ENCODE measurements at places on chromosomes 2 and 18. TPM values are rescaled to one million over a fixed set of nuclear protein-coding genes. Genes with fewer than 3 reads are reported as not detected.
A peak's percentile ranks its signal among the peaks of the same experiment; 100 is the strongest.

GRCh38 chr2:174794851-174795374 lies 30.6 kb upstream of the CHRNA1 start:
- no peak for DNase-seq
- H3K36me3 ChIP-seq, result peaks cover 7% of the 10 kb centered on the region
- no peaks in the 10 kb centered on the region for H3K27me3 ChIP-seq
- H3K4me3 ChIP-seq, result no peak overlapping the region
- no peaks in the 10 kb centered on the region for H3K4me1 ChIP-seq

DNA sequence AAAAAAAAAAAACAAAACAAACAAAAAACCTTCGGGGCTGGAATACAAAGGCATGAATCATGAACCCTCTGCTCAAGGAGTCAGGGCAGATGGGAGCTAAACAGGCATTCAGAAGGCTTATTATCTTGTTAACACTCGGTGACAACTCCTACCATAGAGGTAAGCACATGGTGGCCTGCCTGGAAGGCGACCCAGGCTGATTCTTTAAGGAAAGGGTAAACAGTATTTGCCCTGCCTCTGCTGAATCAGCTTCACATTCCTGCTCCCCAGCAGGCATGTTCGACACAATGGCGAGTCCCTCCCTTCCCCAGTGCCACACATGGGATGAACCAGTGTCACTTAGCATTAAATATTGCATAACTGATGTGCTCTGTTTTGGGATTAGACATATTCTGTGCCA lies 191.9 kb downstream of the ARL4C start:
- no peak overlapping the region for H3K4me3 ChIP-seq
- H3K27me3 ChIP-seq, result no peaks in the 10 kb centered on the region
- no peak overlapping the region for H3K27ac ChIP-seq
- H3K36me3 ChIP-seq, result no peaks in the 10 kb centered on the region
- no peak for DNase-seq
- peaks cover 12% of the 10 kb centered on the region for H3K4me1 ChIP-seq

SIX2 gene
- polyA plus RNA-seq, result 7.5 TPM

GRCh38 chr18:58032233-58032632 lies 11.8 kb upstream of the NEDD4L start:
- no peaks in the 10 kb centered on the region for H3K36me3 ChIP-seq
- no peak overlapping the region for H3K4me3 ChIP-seq
- H3K27ac ChIP-seq, result no peak overlapping the region

- no peaks in the 10 kb centered on the region for H3K4me1 ChIP-seq
- no peak overlapping the region for H3K27ac ChIP-seq
Measured at GRCh38 chr2:20781656-20782265, 41.1 kb downstream of the LDAH start.

SATB2 gene
- 1.2 TPM for polyA plus RNA-seq

- H3K36me3 ChIP-seq, result no peaks in the 10 kb centered on the region
- H3K27ac ChIP-seq, result no peak overlapping the region
- H3K4me3 ChIP-seq, result no peak overlapping the region
- H3K27me3 ChIP-seq, result no peaks in the 10 kb centered on the region
- DNase-seq, result no peak
- H3K4me1 ChIP-seq, result no peaks in the 10 kb centered on the region
Measured at GRCh38 chr2:199749571-199749970, 101.4 kb downstream of the FTCDNL1 start.

GRCh38 chr2:47256416-47257087 lies 101.4 kb upstream of the STPG4 start:
- no peak overlapping the region for H3K4me3 ChIP-seq
- no peaks in the 10 kb centered on the region for H3K36me3 ChIP-seq
- no peaks in the 10 kb centered on the region for H3K27me3 ChIP-seq
- DNase-seq, result no peak
- no peak overlapping the region for H3K27ac ChIP-seq

COL4A3 gene
- polyA plus RNA-seq, result 1.2 TPM

DNA sequence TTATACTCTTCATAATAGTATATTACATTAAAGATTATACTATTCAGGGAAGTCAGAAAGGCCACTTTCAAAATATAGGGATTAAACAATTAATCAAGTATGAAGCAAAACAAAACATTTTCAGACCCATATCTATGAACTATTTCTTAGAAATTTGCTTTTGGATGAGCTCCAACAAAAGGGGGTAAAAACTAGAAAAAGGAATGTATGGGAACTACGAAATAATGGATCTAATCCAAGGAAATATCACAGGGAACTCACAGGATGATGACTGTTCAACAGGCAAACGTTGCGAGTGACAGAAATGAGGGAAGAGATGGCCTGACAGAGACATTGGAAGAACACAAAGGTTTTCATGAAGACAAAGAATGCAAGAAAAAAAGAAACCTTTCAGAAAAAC lies 27.9 kb downstream of the G6PC2 start:
- DNase-seq, result no peak
- no peaks in the 10 kb centered on the region for H3K27me3 ChIP-seq
- H3K36me3 ChIP-seq, result no peaks in the 10 kb centered on the region
- H3K4me3 ChIP-seq, result no peak overlapping the region

GRCh38 chr18:72502671-72503431 lies 41.3 kb downstream of the CBLN2 start:
- no peak for DNase-seq
- H3K27ac ChIP-seq, result no peak overlapping the region
- no peaks in the 10 kb centered on the region for H3K36me3 ChIP-seq
- H3K4me3 ChIP-seq, result no peak overlapping the region

- no peak overlapping the region for H3K4me3 ChIP-seq
- no peaks in the 10 kb centered on the region for H3K36me3 ChIP-seq
- no peak overlapping the region for H3K27ac ChIP-seq
- peaks cover 71% of the 10 kb centered on the region for H3K4me1 ChIP-seq
- no peaks in the 10 kb centered on the region for H3K27me3 ChIP-seq
Measured at GRCh38 chr2:45814488-45814887, 163.0 kb downstream of the PRKCE start.

UGT1A7 gene
- polyA plus RNA-seq, result not detected

DNA sequence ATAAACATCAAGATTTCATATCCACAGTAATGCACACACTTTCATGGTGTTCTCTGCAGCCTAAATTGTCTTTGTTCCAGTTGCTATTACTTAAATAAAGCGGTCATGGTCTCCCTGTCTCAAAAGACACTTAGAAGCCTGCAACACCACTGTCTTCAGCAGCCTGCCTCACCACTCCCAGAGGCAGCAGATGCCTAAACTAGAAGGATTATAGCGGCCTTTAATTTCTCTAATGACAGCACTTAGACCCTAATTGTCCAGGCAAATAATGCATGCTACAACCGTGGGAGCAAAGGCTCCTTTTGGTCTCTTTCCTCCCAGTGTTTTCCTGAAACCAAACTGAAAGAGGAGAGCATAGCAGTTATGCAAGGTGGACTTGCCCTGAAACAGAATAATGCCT lies 248.8 kb upstream of the SLC39A10 start:
- no peak overlapping the region for H3K27ac ChIP-seq
- no peak for DNase-seq
- no peaks in the 10 kb centered on the region for H3K36me3 ChIP-seq
- no peaks in the 10 kb centered on the region for H3K4me1 ChIP-seq
- H3K27me3 ChIP-seq, result no peaks in the 10 kb centered on the region

- DNase-seq, result no peak
- no peaks in the 10 kb centered on the region for H3K4me1 ChIP-seq
- no peak overlapping the region for H3K27ac ChIP-seq
- no peaks in the 10 kb centered on the region for H3K36me3 ChIP-seq
Measured at GRCh38 chr2:220148471-220149248, 521.2 kb downstream of the SLC4A3 start.

DNA sequence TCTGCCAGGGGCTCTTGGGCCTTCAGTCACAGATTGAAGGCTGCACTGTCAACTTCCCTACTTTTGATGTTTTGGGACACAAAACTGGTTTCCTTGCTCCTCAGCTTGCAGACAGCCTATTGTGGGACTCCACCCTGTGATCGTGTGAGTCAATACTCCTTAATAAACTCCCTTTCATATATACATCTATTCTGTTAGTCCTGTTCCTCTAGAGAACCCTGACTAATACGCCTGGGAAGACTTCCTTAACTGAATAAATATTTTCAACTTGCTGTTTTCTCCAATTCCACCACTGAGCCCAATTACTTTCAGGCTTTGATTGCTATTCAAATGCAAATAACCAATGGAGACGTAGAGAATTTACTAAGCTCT lies 61.4 kb upstream of the CCDC195 start:
- H3K27ac ChIP-seq, result no peak overlapping the region
- DNase-seq, result no peak
- H3K4me3 ChIP-seq, result no peak overlapping the region
- H3K4me1 ChIP-seq, result no peaks in the 10 kb centered on the region
- H3K36me3 ChIP-seq, result no peaks in the 10 kb centered on the region

PRSS56 gene
- not detected for polyA plus RNA-seq

SRBD1 gene
- 6.2 TPM for polyA plus RNA-seq

CTIF gene
- 50.9 TPM for polyA plus RNA-seq

- H3K27me3 ChIP-seq, result no peaks in the 10 kb centered on the region
- H3K4me1 ChIP-seq, result peaks cover 24% of the 10 kb centered on the region
- H3K4me3 ChIP-seq, result no peak overlapping the region
- DNase-seq, result no peak
Measured at GRCh38 chr2:173979751-173980351, 14.7 kb upstream of the SP3 start.

GRCh38 chr2:207807516-207807915 lies 37.8 kb upstream of the FZD5 start:
- DNase-seq, result no peak
- no peaks in the 10 kb centered on the region for H3K27me3 ChIP-seq
- H3K4me1 ChIP-seq, result peaks cover 17% of the 10 kb centered on the region
- no peak overlapping the region for H3K27ac ChIP-seq

DNA sequence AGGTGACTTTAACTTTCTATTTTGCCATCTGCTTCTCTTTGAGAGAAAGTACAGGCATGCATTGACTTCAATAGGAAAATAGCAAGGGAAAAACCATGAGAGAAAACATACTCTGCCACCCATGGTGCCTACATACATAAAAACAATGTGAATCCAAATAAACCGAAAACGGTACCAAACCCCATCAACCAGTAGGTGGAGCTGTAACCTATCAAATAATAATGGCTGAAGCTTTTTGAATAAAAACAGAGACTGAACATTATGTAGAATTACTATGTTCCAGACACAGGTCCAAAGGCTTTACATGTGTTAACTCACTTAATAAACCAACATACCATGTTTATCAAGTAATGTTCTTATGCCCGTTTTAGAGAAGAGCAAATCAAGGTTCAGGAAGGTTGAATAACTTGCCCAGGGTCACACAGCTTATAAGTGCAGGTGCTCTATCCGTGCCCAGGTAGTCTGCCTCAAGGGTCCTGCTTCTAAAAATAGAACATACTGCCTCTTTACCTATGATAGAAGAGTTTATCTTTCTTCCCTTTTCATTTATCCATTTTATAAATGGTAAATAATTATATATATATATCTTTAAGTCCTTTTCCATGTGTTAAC lies 293.9 kb upstream of the SYT4 start:
- H3K4me1 ChIP-seq, result no peaks in the 10 kb centered on the region
- no peak overlapping the region for H3K4me3 ChIP-seq
- H3K36me3 ChIP-seq, result no peaks in the 10 kb centered on the region
- H3K27me3 ChIP-seq, result no peaks in the 10 kb centered on the region
- H3K27ac ChIP-seq, result no peak overlapping the region

DNA sequence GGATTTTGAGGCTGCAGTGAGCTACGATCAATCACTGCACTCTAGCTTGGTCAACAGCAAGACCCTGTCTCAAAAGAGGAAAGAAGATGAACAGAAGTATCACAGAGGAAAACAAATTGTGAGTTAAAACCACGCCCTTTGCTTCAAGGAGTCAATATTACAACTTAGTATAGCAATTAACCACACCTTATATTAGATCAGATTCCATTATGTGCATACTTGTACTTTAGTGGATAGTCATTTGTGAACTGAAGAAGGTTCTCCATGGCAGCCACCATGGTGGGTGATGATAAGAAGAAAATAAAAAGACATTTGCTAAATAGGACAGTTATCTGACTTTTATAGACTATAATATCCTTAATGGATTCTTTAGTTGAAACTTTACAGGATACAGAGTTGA lies 72.3 kb upstream of the EFEMP1 start:
- no peak overlapping the region for H3K4me3 ChIP-seq
- H3K27ac ChIP-seq, result no peak overlapping the region
- no peaks in the 10 kb centered on the region for H3K4me1 ChIP-seq
- DNase-seq, result no peak

DPYSL5 gene
- not detected for polyA plus RNA-seq

DNA sequence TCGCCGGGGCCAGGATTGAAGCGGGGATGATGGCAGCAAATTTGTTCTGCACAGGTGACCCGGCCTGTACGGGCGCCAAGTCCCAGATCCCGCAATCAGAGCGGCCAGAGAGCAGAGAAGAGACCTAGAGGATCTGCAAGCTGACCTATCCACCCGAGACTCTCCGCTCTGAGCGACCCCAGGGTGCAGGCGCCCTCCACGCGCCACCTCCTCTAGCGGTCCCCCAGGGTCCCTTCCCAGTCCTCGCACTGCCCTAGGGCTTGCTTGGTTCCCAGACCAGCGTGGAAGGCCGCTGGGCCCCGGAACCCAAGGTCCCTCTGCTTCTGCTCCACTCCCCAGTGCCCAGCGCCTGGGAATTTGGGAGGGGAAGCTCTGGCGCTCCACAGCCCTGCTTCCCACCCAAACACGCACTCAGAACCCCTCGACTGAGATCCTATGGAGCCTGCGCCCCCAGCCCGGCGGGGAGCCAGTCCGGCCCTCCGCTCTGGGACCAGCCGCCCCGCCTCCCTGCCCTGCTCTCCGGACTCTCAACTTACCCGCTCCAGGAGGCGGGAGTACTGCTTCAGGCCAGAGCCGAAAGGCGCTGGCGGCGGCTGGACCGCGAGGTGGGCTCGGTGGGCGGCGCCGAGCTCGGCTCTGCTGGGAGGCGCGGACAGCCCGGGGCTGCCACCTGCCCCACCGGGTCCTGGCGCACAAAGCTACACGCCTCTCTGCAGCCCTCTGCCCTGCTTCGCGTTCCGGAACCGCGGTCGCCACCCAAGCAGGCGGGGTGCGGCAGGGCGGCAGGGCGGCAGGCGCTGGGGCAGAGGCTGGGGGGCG lies 3.0 kb upstream of the SIX3 start:
- H3K36me3 ChIP-seq, result no peaks in the 10 kb centered on the region
- no peak overlapping the region for H3K27ac ChIP-seq
- H3K27me3 ChIP-seq, result peaks cover 100% of the 10 kb centered on the region

DNA sequence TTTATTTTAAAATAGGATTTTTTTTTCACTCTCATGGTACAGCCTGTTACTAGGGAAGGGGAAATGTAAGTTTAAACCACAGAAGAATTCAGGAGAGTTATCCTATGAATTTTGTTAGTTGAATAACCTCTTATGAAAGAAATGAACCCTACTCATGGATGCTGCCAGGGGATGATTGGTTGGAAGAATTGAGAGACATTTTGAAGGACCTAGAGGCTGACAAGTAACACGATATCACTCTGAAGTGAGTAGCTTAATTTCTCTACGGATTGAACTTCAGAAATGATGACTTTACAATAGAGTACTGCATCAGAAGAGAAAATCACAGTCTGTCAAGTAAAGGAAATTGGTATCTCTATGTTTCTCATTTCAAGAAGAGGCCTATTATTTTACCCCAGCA lies 1346.2 kb downstream of the SUCLG1 start:
- no peak overlapping the region for H3K4me3 ChIP-seq
- H3K36me3 ChIP-seq, result no peaks in the 10 kb centered on the region
- no peaks in the 10 kb centered on the region for H3K4me1 ChIP-seq
- no peaks in the 10 kb centered on the region for H3K27me3 ChIP-seq
- DNase-seq, result no peak

- peak; percentile 56 for DNase-seq
- H3K4me1 ChIP-seq, result no peaks in the 10 kb centered on the region
- no peak overlapping the region for H3K27ac ChIP-seq
- no peak overlapping the region for H3K4me3 ChIP-seq
- H3K36me3 ChIP-seq, result no peaks in the 10 kb centered on the region
Measured at GRCh38 chr18:23401400-23402347, 51.4 kb upstream of the RIOK3 start.
